Ovary (tissue), 10 donors: ENCODE measurements at places on chromosomes 5 and 9. TPM values are rescaled to one million over a fixed set of nuclear protein-coding genes. Genes with fewer than 3 reads are reported as not detected.
A peak's percentile ranks its signal among the peaks of the same experiment; 100 is the strongest.

DNA sequence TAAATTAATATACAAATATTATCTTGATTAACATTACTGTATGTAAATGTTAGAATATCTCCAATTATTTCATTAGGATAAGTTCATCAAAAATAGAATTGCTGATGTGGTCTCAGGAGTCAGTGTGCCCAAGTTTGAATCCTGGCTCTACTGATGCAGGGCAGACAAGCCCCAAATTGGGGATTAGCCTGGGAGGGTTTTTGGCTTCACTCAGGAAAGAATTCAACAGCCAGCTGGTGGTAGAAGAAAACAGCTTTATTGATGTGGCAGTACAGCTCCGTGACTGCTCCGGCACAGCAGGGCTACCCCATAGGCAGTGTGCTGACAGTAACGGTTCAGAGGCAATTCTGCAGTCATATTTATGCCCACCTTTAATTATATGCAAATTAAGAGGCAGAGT lies 32.5 kb downstream of the COL27A1 start:
- H3K36me3 ChIP-seq = no peaks in the 10 kb centered on the region
- no peak overlapping the region for H3K27ac ChIP-seq
- no peak overlapping the region for H3K4me3 ChIP-seq
- H3K4me1 ChIP-seq = no peaks in the 10 kb centered on the region
- no peaks in the 10 kb centered on the region for H3K27me3 ChIP-seq

DNA sequence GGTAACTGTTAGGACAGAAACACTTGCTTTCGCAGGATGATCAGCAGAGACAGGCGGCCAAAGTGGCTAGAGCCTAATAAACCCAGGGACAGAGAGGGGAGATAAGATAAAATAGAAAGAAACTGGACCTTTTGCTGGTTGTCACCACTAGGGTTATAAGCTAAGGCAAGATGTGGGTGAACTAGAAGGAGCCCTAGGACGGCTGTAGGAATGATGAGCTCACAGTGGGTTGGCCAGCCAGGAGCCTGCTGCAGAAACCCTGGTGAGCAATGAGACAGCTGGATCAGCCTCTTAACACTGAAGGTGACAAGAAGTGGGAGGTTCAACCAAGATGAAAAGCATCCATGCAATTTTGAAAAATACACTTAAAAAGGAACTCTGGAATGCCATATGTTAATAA lies 13.5 kb downstream of the CTNND2 start:
- H3K4me3 ChIP-seq = no peak overlapping the region
- no peaks in the 10 kb centered on the region for H3K36me3 ChIP-seq
- no peak overlapping the region for H3K27ac ChIP-seq
- no peaks in the 10 kb centered on the region for H3K4me1 ChIP-seq
- DNase-seq = no peak
- H3K27me3 ChIP-seq = no peaks in the 10 kb centered on the region

- no peak overlapping the region for H3K27ac ChIP-seq
- peaks cover 7% of the 10 kb centered on the region for H3K4me1 ChIP-seq
- DNase-seq = no peak
- no peaks in the 10 kb centered on the region for H3K36me3 ChIP-seq
Observed at GRCh38 chr9:110188101-110188500, 19.9 kb downstream of the C9orf152 start.

DNA sequence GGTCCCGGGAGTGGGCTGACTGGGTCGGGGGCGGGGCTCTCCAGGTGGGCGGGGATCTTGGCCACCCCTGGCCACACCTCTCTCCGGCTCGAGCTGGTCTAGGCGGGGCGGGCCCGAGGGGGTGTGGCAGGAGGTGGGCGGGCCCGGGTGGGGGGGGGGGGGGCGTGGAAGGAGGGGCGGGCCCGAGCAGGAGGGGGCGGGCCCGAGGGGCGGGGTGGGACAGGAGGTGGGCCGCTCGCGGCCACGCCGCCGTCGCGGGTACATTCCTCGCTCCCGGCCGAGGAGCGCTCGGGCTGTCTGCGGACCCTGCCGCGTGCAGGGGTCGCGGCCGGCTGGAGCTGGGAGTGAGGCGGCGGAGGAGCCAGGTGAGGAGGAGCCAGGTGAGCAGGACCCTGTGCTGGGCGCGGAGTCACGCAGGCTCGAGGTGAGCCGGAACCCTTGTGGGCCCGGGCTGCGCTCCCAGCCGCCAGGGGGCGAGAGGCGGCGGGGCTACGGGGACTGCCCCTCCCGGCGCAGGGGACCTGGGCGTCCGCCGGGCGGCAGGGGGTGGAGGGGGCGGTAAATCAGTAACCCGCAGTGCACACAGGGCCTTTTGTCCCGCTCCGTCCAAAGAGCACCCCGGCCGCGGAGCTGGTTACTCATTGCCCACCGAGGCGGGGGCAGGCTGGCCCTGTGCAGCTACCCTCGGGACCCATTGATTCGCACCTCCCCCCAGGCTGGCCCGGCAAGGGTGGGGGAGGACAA lies at the start of gene FGFR4:
Gene FGFR4 (plus strand): TSS at position 262 of the 744 bp plus-strand sequence. CDS start 2,688 bp downstream, outside the sequence.
- peaks cover 21% of the 10 kb centered on the region for H3K4me1 ChIP-seq
- DNase-seq = peak; percentile 84

Gene ENTREP1
- 25.4 TPM for total RNA-seq

Gene GABRP
- total RNA-seq = not detected

Gene CBY3
- not detected for total RNA-seq

Gene TMEM203
- total RNA-seq = 38.9 TPM

Gene MYMK
- total RNA-seq = not detected

Gene HTR1A
- total RNA-seq = 4.2 TPM

GRCh38 chr5:162393534-162393933 lies 326.0 kb downstream of the GABRG2 start:
- H3K4me1 ChIP-seq = no peaks in the 10 kb centered on the region
- H3K4me3 ChIP-seq = no peak overlapping the region
- DNase-seq = no peak
- H3K36me3 ChIP-seq = no peaks in the 10 kb centered on the region

DNA sequence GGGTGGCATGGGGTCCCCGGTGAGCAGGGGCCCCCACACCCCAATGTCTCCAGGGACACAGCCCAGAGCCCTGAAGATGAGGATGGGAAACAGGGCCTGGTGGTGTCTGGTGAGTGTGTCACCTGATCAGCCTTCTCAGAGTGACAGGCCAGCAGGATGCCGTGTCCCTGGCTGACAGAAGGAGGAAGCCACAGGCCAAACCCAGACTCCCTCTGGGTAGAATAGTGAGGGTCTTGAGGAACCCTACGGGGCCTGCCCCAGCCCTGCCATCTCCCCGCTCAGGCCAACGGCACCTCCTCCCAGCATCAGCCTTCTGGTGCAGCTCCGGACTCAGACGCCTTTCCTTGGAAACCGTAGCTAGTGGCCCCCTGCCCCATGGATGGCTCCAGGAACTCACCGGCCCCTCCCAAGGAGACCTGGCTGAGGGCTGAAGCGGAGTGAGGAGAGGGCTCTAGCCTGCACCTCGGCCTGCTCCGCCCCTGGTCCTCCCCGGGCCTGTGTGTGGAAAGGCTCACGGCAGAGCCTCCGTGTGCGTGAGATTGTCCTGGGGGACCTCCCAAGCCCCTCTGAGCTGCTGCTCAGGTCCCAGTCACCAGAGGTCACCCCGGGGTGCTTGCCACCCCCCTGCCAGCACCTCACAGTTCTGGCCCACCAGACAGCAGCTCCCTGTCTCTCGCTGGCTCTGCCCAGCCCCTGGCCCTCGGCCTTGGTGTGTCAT lies 6.0 kb downstream of the RALGDS start:
- H3K36me3 ChIP-seq = no peaks in the 10 kb centered on the region
- DNase-seq = no peak
- H3K4me3 ChIP-seq = no peak overlapping the region
- peaks cover 41% of the 10 kb centered on the region for H3K4me1 ChIP-seq

Gene NKD2
- total RNA-seq = 1.5 TPM

- no peaks in the 10 kb centered on the region for H3K36me3 ChIP-seq
- H3K27me3 ChIP-seq = no peaks in the 10 kb centered on the region
- H3K27ac ChIP-seq = no peak overlapping the region
- no peak overlapping the region for H3K4me3 ChIP-seq
Observed at GRCh38 chr9:133599470-133600173, 9.6 kb downstream of the FAM163B start.

Gene IFT74
- 15.7 TPM for total RNA-seq

GRCh38 chr9:114606068-114606467 lies 5.0 kb upstream of the TMEM268 start:
- no peaks in the 10 kb centered on the region for H3K36me3 ChIP-seq
- peak; percentile 33 for DNase-seq
- no peak overlapping the region for H3K27ac ChIP-seq
- no peak overlapping the region for H3K4me3 ChIP-seq
- H3K4me1 ChIP-seq = peaks cover 13% of the 10 kb centered on the region

DNA sequence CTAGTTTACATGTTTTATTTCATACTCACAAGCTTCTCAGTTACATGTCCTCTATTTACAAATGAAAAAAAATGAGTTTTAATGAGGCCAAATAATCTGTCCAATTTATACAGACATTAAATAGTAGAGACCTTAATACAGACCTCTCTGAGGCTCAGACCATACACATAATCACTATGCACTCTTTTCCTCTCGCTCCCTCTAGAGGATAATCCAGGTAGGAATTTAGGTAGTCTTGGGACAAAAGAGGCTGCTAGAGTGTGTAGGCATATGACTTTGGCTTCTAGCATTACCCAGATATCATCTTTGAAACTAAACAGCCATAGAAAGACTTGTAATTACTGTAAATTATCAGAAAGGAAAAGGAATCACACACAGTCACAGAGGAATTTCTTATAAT lies 444.7 kb downstream of the HINT1 start:
- DNase-seq = no peak
- H3K36me3 ChIP-seq = no peaks in the 10 kb centered on the region
- no peaks in the 10 kb centered on the region for H3K4me1 ChIP-seq
- no peak overlapping the region for H3K27ac ChIP-seq
- no peaks in the 10 kb centered on the region for H3K27me3 ChIP-seq
- no peak overlapping the region for H3K4me3 ChIP-seq
